ENCODE measurements at places on chromosomes 2 and 18.

- no peak for DNase-seq
Measured at GRCh38 chr2:191415858-191416257, 170.7 kb downstream of the MYO1B start.

GRCh38 chr18:25166113-25166512 lies 185.9 kb downstream of the ZNF521 start:
- DNase-seq, result no peak

DNA sequence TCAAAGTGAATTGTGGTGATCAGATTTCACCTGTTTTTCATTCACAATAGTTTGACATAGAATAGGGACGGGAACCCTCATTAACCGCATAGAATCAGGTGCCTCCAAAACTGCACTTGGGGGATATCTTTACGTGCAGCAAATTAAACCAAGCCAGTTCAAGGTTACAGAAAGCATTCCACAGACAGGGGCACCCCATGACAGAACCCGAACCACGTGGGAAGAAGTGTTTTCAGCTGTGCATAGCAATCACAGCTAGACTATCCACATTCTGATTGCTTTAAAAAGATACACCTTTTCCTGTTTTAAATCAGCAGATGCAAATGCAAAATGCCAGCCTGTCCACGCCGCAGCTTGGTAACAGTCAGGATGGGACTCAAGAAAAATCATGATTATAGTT lies 205.8 kb downstream of the ANAPC1 start:
- no peak for DNase-seq

DNA sequence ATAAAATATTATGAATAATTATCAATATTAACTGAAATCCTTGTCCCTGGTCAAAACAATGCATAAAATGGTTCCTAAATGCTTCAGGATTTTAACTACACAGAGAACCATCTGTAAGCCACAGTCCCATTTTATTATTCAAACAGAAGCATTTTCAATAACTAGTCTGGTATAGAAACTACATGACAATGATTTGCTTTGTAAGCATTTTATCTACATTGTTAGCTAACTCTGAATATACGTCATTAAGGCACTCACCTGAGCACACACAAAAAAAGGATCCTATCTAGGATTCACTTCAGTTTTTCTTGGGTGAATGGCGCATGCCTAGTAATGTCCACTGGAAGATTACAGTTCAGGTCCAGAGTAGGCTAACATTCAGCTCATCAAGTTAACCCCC lies 22.8 kb downstream of the EPB41L3 start:
- DNase-seq, result no peak

DNA sequence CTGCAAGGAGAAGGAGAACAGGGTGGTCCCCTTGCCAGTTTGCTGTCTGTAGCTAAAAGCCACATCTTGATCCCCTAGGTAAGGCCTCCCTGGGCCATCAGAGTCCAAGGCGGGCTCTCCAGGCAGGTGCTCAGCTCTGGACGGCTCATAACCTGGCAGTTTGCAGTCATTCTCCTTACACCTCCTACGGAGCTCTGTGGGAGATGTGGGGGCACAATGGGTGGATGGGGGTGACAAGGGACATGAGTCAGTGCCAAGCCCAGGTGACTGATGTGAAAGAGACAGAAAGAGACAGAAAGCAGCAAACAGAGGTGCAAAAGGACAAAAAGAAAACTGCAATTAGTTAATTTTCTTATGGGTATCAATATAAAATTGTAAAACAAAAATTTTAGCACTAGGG lies 120.6 kb upstream of the ZBTB14 start:
- no peak for DNase-seq

GRCh38 chr2:196183172-196183473 lies 11.7 kb upstream of the STK17B start:
- DNase-seq, result no peak

- no peak for DNase-seq
Measured at GRCh38 chr2:193315428-193316091, 1120.8 kb upstream of the TMEFF2 start.

Measured in CD4-positive, alpha-beta T cell treated with Interleukin-15 for 4 hours (primary cell).